Stimulated activated CD4-positive, alpha-beta T cell treated with anti-CD3 and anti-CD28 coated beads, Interleukin-4, amount 100 ng/mL, for 48 hours (primary cell): ENCODE measurements at places on chromosomes 13 and 19.

- no peak for DNase-seq
These were observed 84.8 kb downstream of the PCDH17 start for GRCh38 chr13:57716295-57716694.

- DNase-seq, result no peak
These were observed 181.9 kb downstream of the PCDH9 start for GRCh38 chr13:67048084-67048820.

GRCh38 chr19:4557144-4557970, 2.1 kb downstream of the SEMA6B start:
- no peak for DNase-seq

- DNase-seq, result no peak
These were observed 36.2 kb downstream of the SMAD9 start for GRCh38 chr13:36883824-36884223.

DNA sequence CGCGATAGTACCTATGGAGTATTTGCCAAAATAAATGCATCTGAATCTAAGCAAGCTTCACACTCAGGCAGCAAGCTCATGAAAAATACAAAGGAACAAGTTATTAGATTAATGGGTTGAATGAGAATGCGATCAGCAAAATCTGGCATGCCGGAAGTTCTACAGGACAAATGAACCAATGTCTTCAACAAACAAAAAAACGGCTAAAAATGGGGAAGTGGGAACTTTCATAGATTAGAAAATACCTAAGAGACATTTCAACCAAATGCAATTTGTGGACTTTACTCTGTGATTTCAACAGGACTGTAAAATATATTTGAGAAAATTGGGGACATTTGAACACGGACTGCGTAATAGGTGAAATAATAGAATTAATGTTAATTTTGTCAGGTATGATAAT, 22.4 kb upstream of the RNASEH2B start:
- no peak for DNase-seq

- DNase-seq, result no peak
These were observed 46.5 kb downstream of the LYL1 start for GRCh38 chr19:13056052-13056660.

- DNase-seq, result no peak
These were observed 169.5 kb upstream of the STARD13 start for GRCh38 chr13:33454844-33455705.

GRCh38 chr19:55535173-55535964, 1.6 kb downstream of the SBK2 start:
- DNase-seq, result no peak

- no peak for DNase-seq
These were observed 25.5 kb upstream of the TSC22D1 start for GRCh38 chr13:44601586-44601985.

GRCh38 chr13:76329866-76330580, 556.2 kb downstream of the KCTD12 start:
- DNase-seq, result no peak

- no peak for DNase-seq
These were observed 121.4 kb upstream of the RFC3 start for GRCh38 chr13:33696530-33696929.

DNA sequence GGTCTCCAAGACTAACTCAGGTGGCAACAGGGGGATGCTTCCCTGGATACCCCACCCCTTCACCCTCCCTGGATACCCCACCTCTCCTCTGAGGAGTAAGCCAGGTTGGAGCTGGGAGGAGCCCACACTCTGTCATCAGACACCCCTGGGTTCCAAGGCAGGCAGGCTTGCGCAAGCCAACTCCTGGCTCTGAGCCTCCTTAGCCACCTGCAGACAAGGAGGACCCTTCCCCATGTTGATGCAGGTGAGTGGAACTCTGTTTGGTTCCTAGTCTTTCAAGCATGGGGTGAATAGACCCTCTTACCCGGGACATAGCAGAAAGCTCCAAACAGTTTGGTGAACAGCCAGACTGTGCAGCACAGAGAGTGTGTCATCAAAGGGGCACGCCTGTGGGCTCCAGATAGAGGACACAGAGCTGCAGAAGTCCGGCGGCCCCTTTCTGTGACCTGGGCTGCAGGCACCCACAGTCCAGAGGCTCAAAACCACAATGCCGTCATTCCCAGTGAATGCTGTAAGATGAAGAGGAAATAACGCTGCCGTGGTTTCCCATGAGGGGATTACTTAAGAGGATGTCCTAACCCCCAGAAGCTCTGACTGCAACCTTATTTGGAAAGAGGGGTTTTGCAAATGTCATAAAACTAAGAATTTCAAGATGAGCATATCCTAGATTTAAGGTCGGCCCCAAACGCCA, 12.1 kb upstream of the HAS1 start:
- no peak for DNase-seq

DNA sequence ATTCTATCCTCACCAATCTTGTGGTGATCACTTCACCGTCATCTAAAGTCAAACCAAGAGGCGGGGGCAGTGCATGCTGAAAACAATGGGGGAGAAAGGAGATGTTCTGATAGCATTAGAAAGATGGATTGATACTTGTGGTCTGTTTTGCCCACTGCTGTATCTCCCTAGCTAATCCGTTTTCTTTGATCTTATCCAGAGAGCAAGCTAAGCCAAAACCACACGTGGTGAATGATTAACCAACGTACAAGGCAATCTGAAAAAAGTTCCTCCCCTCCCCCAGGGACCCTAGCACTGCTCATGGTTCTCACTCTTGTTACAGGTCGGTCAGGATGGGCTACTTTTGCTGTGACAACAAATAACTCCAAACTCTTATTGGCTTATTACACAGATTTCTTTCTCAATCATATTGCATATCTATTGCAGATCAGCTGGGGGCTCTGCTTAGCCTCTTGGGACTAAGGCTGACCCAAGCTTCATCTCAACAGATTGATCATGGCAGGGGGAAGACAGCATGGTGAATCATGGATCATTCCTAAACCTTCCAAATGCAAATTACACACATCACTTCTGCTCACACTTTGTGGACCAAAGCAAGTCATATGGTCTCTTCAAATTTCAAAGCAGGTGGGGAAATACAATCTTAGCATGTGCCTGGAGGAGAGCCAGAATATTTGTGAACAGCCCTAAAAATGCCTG, 11.9 kb upstream of the C13orf42 start:
- DNase-seq, result peak; percentile 5

DNA sequence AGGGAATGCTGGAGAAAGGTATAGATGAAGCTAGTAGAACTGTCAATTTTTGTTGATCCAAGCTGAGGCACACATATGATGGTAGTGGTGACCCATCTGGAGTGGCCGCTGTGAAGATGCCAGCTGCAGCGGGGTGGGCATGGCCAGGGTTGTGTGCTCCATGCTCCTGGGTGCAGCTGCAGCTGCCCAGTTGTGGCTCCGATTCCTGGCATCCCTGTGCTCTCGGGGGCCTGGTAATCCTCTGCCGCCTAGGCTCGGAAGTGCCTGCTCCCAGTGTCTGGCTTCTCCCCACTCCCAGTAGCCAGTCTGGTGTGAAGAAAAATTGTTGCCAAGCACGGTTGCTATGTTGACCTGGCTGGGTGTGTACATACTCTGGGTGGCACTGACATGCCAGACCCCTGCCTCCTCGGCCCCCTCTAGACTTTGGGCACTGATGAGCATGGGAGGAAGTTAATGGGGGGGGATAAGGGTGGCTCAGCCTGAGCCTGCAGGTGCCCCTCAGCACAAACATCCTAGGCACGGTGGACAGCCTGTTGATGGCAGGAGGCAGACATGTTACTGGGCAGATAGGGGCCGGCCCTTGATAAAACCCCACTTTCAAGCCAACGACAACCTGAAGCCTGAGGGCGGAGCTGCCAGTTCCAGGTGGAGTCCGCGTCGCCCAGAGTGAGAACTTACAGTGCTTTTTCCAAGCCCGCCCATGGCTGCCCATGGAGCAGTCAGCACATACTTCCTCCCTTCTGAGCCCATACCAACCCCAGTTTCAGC, 1400.7 kb downstream of the PCDH9 start:
- no peak for DNase-seq
